CD4-positive, alpha-beta T cell treated with Interleukin-17A for 4 hours (primary cell): ENCODE measurements at places on chromosomes 2 and 18.

- DNase-seq: no peak
Measured at GRCh38 chr18:57057890-57058289, 89.0 kb upstream of the BOD1L2 start.

DNA sequence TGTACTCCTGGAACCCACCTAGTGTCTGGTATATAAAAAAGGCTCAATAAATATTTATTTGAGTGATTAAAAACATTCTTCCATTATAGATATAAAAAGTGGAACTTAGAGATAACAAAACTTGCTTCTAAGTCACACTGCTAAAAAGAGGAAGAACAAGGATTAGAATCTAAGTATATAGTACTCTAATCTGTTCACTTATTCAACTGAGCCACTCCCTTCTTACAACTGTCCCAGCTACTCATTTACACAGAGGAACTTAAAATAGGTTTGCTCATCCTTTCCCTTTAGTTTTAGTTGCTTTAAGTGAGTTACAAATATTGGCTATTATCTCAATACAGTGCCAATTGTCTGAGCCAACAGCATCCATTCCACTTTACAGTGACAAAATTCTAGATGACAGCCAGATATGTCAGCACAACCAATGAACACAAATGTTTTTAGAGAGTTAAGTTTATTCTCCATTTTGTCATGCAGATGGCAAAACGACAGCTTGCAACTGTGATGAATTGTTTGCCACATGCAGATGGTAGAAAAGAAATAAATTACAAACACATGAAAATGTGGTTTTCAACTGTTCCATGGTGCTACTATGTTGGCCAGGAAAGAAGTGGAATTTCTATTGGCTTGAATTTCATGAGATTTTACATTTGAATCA is 280.7 kb upstream of the ZC3H15 start:
- no peak for DNase-seq

GRCh38 chr2:193270816-193271215 is 1076.1 kb upstream of the TMEFF2 start:
- DNase-seq: no peak

GRCh38 chr2:105822186-105822585 is 77.5 kb downstream of the NCK2 start:
- peak; percentile 27 for DNase-seq

GRCh38 chr2:57850415-57851130 is 196.0 kb upstream of the VRK2 start:
- no peak for DNase-seq

DNA sequence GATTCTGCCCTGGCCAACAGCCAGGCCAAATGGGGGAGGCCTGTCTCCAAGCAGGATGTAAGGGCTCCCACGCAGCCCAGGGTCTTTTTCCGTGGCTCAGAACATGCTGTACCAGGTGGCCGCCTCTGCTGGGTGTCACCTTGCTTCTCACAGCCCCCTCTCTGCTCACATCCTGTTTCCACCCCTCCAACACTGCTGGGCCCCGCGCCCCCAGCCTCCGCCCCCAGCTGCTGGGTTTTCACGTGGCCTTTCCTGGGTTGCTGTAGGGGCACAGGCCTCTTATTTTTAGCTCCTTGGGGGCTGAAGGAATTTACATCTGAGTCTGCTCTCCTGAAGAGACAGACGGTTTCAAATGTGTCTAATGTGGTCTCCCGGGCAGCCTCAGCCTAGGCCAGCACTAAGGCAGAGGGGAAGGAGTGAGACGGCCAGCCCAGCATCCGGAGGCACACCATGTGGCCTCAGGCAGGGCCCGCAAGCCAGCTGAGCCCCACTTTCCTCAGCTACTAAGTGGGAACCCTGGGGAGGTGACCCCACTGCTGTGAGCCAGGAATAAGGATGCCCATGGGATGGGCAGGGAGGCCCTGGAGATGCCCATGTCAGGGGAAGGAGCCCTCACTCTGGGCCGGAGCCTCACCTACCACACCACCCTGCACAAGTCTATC is 18.7 kb upstream of the DUSP2 start:
- DNase-seq: peak; percentile 62

- peak; percentile 10 for DNase-seq
Measured at GRCh38 chr2:237473878-237474441, 13.1 kb upstream of the MLPH start.

GRCh38 chr2:190119257-190119656 is 56.7 kb upstream of the MSTN start:
- peak; percentile 32 for DNase-seq

DNA sequence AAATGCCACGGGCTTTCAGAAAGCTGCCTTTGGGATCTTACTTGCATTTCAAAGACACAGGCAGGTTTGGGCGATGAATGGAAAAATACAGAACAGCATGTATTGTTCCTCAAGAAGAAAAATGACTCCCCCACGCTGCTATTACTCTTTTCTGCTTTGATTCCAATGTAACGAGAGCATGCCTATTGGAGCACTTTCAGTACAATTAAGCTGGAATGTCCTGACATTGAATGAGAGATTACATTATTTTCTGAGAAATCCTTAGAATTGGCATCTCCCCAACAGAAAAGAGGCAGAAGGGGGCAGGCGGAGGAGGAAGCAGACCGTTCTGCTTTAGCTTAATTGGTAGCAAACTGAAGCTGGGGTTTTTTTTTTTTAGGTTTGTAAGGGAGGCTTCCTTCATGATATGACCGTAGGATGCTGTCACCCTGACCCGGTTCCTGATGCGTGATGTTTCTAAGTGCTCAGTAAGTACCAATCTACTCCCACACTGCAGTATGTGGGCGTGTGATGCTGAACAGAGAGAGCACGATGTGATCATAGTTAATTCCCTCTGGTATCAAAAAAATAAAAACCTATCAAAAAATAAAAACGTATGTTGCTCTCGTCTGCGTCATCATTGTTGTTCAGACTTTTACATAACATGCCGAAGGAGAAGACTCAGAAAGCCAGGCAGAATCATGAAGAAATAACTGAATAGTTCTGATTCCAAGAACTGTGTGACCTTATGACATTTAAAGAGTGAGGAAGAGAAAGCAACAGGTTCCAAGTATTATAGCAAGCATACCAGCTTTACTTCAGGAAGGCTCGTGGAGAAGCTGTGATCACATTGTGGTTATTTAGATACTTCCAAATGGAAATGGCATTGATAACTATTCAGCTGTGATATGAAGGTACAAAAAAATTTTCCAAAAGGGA is 40.5 kb downstream of the LONRF2 start:
- no peak for DNase-seq

DNA sequence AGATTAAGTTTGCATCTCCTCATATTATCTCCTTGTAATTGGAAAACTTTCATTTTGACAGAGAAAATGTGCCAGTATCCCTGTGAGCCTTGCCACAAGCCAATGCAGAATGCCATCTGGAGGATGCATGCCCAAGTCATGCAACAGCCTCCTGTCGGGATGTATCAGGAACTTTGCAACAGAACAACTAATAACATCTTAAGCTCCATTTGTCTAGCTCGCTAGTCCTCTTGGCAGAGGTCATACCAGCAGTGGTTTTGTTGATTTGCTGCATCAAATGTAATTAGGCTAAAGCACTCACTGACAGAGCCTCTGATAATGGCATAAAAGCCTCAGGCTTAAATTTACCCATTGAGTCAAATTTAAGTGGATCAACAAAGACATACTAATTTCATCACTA is 125.8 kb downstream of the UBE2E3 start:
- no peak for DNase-seq

GRCh38 chr2:96470636-96471035 is 34.5 kb downstream of the NEURL3 start:
- peak; percentile 69 for DNase-seq

DNA sequence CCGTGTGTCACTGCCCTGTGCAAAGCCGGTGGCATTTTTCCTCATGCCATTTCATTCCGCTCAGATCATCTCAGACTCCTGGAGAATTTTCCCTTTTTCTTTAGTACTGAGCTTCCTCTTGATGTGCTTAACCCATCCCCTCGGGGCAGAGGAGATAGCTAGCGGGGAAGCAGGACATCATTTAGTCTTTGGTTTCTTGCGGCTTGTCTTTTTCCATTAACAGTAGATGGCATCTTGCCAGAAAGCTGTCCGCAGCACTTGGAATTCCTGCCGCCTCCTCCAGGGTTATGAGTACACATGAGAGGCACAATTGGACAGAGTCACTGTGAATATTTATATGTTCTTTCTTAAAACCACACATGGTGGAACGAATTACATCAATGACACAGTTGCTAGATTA is 226.6 kb downstream of the ALPK2 start:
- no peak for DNase-seq

DNA sequence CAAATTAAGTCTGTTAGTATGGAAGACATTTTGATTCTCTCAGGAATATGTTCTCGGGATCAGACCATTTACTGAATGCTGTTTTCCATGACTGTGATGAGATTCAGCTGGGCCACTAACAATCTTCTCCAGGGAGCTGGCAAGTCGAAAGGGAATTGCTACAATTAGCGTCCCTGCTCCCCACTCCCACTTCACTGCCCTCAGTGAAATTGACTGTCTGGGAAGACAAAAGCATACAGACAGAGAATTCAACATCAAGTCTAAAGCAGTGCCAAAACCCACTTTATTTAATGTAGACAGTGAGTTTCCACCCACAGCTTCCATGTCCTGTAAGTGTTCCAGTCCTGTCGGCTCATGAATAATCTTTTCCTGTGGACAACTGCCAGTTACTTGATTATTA is 34.0 kb upstream of the COL3A1 start:
- no peak for DNase-seq

GRCh38 chr18:80133124-80133523 is 24.1 kb downstream of the ADNP2 start:
- DNase-seq: no peak

DNA sequence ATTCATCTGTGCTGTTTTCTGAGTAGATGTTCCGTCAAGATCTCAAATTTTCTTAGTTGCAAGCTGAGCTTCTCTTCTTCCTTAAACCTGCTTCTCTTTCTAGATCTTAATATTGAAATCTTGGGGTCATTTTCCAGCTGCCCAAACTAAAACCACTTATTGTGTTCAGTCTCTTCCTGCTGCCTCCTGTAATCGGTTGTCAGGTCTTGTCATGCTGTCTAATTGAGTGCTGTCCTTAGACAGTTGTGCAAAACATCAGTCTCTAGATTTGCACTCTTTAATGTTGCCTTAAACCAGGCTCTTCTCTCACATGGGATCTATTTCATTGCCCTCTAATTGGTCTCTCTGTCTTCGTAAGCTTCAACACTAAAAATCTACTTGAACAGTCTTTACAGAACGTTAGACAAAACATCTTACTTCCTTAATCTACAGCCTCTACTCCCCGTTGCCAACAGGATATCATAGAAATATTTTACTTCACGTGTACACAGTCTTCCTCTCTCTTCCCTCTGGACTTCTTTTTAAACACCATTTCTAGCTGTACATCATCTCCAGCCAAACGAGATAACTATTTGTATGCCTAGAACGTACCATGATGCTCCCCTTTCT is 34.9 kb downstream of the GPD2 start:
- DNase-seq: no peak

DNA sequence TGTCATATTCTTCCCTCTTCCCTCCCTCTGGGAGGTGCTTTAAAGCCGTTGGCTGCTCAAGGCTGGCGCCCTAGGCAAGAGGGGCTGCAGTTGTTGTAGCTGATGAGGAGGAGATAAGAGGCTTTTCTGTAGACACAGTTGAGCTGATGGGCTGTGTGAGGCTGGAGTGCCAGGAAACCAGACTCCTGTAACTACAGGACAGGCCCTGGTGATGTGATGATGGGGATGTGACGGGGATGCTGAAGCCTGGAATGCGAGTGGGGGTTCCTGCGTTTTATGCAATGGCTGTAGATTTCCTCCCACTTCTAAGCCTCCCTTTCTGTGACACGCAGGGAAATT is 5.7 kb upstream of the EFR3B start:
- DNase-seq: no peak

- no peak for DNase-seq
Measured at GRCh38 chr18:48997681-48997984, 46.9 kb upstream of the SMAD7 start.

DNA sequence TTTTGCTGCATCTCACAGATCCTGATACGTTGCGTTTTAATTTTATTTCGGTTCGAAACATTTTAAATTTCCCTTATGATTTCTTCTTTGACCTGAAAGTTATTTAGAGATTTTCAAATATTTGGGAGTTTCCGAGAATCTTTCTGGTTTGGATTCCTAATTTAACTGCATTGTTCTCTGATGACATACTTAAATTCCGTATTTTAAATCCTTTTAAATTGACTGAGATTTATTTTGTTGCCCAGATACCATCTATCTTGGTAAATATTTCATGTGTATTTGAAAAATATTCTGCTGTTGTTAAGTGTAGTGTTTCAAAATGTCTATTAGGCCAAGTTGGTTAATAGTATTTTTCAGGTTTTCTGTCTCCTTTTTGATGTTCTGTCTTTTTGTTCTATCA is 37.7 kb downstream of the MROH2A start:
- DNase-seq: no peak

GRCh38 chr2:48198371-48198770 is 292.1 kb upstream of the FBXO11 start:
- no peak for DNase-seq

GRCh38 chr2:14558335-14558919 is 74.1 kb upstream of the LRATD1 start:
- no peak for DNase-seq

DNA sequence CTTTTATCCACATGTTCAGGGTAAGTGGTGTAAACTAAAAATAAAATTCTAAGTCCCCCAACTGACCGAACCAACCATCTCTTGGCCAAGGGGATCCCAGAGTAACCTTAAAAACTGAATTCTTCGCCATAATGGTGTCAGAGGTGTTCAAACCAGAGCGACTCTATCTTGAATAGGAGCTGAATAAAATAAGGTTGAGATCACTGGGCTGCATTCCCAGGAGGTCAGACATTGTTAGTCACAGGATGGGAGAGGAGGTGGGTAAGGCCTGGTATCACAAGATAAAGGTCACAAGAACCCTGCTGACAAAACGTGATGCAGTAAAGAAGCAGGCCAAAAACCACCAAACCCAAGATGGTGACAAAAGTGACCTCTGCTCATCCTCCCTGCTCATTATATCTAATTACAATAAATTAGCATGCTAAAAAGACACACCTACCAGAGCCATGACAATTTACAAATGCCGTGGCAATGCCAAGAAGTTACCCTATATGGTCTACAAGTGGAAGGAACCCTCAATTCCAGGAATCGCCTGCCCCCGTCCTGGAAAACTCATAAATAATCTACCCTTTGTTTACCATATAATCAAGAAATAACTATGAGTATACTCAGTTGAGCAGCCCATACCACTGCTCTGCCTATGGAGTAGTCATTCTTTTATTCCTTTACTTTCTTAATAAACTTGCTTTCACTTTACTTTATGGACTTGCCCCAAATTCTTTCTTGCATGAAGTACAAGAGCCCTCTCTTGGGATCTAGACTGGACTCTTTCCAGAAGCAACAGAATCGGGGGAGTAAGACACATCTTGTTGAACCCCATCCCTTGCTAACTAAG is 302.4 kb downstream of the STK39 start:
- no peak for DNase-seq

DNA sequence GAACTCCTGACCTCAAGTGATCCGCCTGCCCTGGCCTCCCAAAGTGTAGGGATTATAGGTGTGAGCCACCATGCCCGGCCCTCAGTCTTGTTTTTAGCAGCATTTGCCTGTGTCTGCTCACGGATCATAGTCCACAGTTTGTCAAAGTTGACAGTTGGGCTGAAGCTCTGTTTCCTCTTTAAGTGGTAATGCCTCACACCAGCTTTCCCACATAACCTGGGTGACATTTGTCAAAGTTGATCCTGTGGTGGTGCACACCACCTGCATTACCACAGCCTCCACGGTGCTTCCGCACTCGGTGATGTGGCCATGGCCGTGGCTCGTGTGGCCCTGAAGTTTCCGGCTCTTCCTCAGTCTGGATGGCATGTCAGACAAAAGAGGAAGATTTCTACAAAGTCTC is 27.1 kb downstream of the RAB31 start:
- no peak for DNase-seq

- DNase-seq: no peak
Measured at GRCh38 chr2:122643725-122644329, 888.4 kb downstream of the TSN start.
